ENCODE measurements at places on chromosomes 3 and 15. TPM values are rescaled to one million over a fixed set of nuclear protein-coding genes. Genes with fewer than 3 reads are reported as not detected.

DNA sequence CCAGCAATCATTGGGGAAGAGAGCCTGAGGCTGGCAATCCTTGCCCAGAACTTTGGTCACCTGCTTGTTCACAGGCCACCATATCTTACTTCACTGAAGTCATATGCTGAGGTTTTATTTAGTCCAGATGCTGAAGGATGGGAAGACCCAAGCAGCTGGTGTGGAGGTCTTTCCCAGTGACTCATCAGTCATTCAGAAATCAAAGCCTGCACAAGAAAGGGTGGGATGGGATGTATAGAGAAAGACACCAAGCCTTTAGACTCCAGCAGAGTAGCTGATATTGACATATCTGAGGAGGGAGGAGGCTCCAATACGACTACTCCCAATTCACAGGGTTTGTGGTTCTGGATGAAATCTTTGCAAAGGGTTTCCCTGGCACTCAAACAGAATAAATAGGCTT, 13.0 kb upstream of the PHLDB2 start:
- no peak for DNase-seq

GRCh38 chr3:144636833-144637232, 665.2 kb downstream of the DIPK2A start:
- no peak for DNase-seq

Gene KIF15
- 0.42 TPM for total RNA-seq

DNA sequence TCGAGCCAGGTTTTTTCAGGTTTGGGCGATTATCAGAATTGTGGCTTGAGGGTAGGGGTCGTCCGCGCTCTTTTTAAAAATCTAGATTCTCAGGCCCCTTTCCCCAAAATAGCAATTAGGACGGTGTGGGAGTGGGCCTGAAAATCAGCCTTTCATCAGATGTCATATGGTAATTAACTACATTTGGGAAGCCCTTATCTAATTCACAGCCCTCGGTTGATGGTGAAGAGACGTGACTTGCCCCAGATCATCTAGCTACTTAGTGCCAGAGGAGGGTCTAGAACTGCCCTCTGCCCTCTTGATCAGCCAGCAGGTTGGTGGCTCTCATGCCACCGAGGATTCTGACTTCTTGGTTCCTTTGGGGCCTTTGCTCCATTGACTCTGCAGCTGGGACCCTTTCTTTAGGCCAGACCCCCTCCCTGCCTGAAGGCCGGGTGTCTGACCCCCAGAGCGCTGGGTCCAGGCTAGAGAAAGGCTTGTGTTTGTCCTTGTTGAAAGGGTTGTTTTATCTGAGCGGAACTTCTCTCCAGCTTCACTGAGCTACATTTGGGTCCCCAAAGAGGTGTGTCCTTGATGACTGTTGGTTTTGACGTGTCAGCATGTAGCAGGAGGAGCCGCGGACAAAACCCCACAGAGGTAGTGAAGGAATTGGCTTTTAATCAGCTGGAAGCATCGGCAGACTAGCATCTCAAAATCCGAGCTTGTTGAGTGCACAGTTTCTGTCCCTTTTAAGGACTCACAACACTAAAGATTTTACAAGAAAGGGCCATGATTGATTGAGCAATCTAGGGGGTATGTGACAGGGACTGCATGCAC, 857 bp downstream of the AEN start:
- DNase-seq, result no peak

DNA sequence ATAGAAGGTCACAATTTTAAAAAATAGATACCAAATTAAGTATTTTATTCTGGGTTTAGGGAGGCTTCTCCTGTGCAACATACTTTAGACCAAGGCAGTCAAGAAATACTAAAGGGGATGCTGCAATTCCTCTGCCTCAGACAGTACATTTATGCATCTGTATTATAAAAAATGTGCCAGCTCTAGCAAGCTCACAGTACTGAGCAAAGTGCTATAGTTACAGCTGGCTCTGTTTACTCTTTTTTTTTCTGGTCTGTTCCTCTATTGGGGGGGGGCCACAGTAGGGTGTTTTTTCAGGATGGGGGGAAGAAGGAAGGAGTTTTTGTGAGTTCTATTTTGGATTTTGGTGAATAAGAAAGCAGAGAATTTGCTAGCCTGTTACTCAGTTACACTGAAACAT, 185.0 kb downstream of the TIGIT start:
- no peak for DNase-seq

- no peak for DNase-seq
Observed at GRCh38 chr3:187966096-187966495, 187.9 kb upstream of the LPP start.

- no peak for DNase-seq
Observed at GRCh38 chr15:77582763-77583162, 49.9 kb downstream of the LINGO1 start.

Gene CLDN1
- total RNA-seq, result 0.21 TPM

Gene LRRC31
- not detected for total RNA-seq

Gene SCN11A
- 0.07 TPM for total RNA-seq

Gene CD200
- 42.2 TPM for total RNA-seq

GRCh38 chr3:71725271-71725991, at the start of gene EIF4E3:
EIF4E3 (minus strand) TSS chr3:71725402; CDS start chr3:71725367, 35 bp downstream.
- DNase-seq, result no peak

Gene RYK
- 74.1 TPM for total RNA-seq

Gene GOLGA8M
- 0.81 TPM for total RNA-seq

Gene TM4SF4
- total RNA-seq, result not detected

GRCh38 chr3:185959609-185960521, 22.1 kb upstream of the TRA2B start:
- DNase-seq, result no peak

- no peak for DNase-seq
Observed at GRCh38 chr15:98164571-98164970, 204.1 kb downstream of the ARRDC4 start.

DNA sequence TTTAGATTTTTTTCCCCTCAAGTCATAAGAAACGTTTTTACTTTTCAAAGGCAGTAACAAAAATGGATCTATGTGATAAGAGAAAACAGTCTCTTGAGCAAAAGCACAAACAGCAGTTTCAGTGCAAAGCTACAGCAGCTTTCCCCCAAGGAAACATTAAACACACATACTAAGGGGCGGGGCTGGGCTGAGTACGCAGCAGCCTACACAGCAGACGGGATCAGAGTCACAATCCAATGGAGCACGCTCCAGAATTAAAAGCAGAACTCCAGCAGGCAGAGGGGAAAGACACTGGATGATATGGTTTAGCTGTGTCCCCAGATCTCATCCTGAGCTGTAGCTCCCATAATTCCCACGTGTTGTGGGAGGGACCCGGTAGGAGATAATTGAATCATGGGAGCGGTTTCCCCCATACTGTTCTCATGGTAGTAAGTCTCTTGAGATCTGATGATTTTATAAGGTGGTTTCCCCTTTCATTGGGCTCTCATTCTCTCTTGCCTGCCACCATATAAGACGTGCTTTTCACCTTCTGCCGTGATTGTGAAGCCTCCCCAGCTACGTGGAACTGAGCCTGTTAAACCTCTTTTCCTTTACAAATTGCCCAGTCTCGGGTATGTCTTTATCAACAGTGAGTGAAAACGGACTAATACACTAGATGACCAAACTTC, 116.2 kb upstream of the SLCO3A1 start:
- no peak for DNase-seq

Gene CDV3
- 86.5 TPM for total RNA-seq

GRCh38 chr3:10223676-10224639, 24.3 kb upstream of the TATDN2 start:
- DNase-seq, result no peak

DNA sequence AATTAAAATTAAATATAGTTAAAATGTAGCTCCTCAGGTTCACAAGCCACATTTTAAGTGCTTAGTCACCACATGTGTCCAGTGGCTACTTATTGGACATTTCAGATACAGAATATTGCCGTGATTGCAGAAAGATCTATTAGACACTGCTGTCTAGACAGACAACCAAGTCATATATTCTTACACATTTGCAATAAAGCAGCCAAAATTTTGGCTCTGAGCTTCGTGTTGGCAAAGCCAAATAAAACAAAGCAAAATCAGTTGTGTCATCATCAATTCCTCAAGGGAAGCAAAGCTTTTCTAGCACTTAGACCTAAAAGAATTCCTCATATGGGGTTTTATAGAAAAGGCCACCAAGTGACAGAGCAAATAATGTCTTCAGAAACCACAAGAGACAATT, 193.1 kb upstream of the LPP start:
- DNase-seq, result no peak

- DNase-seq, result no peak
Observed at GRCh38 chr3:121943431-121943830, 49.2 kb downstream of the SLC15A2 start.

Gene GOLGA6B
- not detected for total RNA-seq

GRCh38 chr3:122092460-122093165, 37.5 kb downstream of the CD86 start:
- no peak for DNase-seq

GRCh38 chr3:195219351-195220230, 51.4 kb downstream of the XXYLT1 start:
- DNase-seq, result no peak

Gene CADM2
- total RNA-seq, result 1.8 TPM

Gene SPINK8
- total RNA-seq, result not detected

Gene EFL1
- 20.2 TPM for total RNA-seq

- no peak for DNase-seq
Observed at GRCh38 chr15:70765504-70766281, 2.3 kb upstream of the UACA start.

- DNase-seq, result no peak
Observed at GRCh38 chr15:31897746-31898145, 132.6 kb upstream of the CHRNA7 start.
